ENCODE measurements at places on chromosomes 1 and 21.
A peak's percentile ranks its signal among the peaks of the same experiment; 100 is the strongest.

- no peak for DNase-seq
Measured at GRCh38 chr1:78122389-78122788, 76.6 kb downstream of the GIPC2 start.

DNA sequence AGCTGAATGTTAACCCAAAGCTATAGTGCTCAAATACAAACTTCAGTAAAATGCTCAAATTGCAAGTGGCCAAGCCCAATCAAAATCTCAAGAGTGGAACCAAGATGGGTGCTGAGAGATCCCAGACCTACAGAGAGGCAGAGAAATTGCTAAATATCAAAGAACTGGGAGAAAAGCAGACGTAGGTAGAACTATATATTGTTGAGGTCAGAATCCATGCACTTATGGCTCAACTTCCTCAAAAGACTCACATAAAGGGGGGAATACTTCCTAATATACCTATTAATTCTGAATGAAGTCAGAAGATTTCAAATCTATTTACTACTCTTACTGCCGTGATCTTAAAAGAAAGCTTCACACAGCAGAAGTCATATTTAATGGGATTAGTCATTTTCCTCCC is 65.2 kb downstream of the PUM1 start:
- DNase-seq: no peak

GRCh38 chr21:20998886-20999285 is 677 bp downstream of the NCAM2 start:
- DNase-seq: no peak

- DNase-seq: no peak
Measured at GRCh38 chr21:21612466-21612865, 614.3 kb downstream of the NCAM2 start.

DNA sequence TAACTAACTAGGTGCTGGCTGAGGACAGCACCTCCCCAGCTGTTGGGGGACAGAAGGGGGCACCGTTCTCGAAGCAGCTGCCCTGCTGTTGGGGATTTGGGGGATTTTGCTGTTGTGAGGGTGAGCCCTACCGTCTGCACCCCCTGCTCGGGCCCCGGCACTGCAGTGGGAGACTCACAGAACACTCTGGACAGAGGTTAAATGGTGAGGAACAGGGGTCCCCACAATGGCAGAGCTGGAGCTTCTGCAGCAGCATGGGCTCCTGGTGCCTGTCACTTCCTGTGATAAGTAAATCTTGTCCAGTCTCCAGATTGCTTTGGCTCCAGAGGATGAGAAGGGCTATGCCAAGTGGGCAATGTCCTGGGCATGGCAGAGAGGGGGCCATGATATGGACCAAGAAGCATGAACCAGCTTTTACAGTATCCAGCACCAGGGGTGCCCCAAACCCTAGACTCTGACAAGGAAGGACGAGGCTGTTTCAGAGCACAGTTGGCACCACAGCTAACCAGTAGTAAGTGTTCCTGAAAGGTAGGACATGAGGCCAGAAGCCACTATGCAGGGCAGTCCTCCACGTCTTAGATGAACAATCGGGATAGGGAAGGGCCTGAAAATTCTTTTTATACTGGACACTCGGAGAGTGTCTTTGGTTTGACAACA is 365.1 kb upstream of the VAMP3 start:
- DNase-seq: no peak

GRCh38 chr1:216168546-216168945 is 254.7 kb downstream of the USH2A start:
- DNase-seq: no peak

DNA sequence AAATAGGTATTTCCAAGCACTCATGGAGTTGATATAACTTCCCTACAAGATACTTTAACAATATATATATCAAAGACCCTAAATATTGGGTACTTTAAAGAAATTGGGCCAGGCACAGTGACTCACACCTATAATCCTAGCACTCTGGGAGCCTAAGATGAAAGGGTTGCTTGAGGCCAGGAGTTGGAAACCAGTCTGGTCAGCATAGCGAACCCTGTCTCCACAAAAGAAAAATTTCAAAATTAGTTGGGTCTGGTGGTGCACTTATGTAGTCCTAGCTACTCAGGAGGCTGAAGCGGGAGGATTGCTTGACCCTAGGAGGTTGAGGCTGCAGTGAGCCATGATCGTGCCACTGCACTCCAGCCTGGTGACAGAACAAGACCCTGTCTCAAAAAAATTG is 393.9 kb upstream of the DEPDC1 start:
- DNase-seq: no peak

- no peak for DNase-seq
Measured at GRCh38 chr21:38879912-38880576, 74.3 kb downstream of the ETS2 start.

DNA sequence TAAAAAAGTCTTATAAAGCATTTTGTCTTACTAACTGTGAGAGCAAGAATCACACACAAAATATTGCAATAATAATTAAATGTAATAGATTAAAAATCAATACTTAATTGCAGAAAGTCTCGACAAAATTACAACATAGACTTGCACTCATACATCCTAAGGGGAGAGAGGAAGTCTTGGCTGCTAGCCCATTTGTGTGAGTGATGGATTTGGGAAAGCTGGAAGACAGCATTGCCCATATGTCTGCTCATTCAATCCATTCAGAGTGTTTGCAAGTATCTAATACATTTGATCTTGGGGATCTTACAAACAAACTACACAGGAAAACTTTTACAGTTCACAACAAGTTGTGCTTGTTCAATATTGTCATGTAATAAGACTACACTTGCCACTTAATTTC is 140.5 kb downstream of the COL11A1 start:
- no peak for DNase-seq

DNA sequence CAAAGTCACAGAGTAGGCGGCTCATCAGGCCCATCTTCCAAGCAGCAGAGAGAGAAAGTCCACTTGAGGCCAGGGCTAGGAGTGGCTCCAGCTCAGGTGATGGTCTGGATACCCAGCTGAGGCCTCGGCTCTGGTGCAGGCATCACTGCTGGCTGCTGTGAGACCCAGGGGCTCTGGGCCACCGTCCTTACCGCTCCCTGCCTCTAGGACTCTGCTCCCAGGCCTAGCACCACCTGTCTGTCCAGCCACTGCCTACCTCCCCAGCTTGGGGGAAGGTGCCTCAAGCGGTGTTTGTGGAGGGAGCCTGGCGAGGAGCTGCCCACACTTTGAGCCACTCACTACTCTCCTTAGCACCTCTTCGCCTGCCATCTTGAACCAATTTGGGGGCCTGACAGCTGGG is 57.9 kb downstream of the DMRTB1 start:
- no peak for DNase-seq

GRCh38 chr1:40038697-40039096 is 1.8 kb upstream of the CAP1 start:
- no peak for DNase-seq

- DNase-seq: no peak
Measured at GRCh38 chr21:15052459-15052763, 12.4 kb downstream of the NRIP1 start.

- DNase-seq: no peak
Measured at GRCh38 chr1:1127551-1128451, 11.9 kb upstream of the C1orf159 start.

- no peak for DNase-seq
Measured at GRCh38 chr1:111880881-111881837, 108.3 kb downstream of the KCND3 start.

DNA sequence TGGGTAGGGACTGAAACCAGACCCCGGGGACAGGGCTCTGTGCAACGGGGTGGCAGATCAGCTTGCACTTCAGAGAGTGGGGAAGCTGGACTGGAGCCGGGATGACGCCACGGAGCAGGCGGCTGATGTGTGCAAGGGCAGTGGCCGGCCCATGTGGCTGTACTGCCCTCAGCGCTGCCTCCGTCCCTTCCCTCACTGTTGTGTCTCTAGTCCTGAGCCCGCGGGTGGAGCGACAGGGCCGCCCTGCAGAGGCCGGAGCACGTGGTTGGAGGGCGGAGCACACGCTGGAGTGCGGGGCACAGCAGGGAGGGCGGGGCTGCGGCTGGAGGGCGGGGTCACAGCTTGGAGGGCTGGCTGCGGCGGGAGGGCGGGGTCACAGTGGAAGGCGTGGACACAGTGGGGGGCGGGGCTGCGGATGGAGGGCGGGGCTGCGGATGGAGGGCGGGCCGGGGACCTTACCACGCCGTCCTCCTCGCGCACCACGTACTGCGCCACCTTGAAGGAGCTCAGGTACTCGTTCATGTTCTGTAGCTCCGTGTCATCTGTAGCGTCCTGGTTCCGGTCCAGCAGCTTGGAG is 52.4 kb downstream of the CHD5 start:
- DNase-seq: peak; percentile 64

- DNase-seq: no peak
Measured at GRCh38 chr1:106072909-106073600, 983.4 kb upstream of the PRMT6 start.

Measured in activated T-helper 2 cell treated with anti-CD3 and anti-CD28 coated beads, Interferon-gamma antibody, Interleukin-2, Interleukin-4, amounts not matched to agents 10 μg/mL and 5 μg/mL and 100 μg/mL, durations not matched to agents 14 hours and 24 hours and 36 hours (primary cell).